CD4-positive, alpha-beta T cell treated with Interleukin-2 at 100 ng/mL for 4 hours (primary cell): ENCODE measurements at places on chromosomes 13 and 19.

DNA sequence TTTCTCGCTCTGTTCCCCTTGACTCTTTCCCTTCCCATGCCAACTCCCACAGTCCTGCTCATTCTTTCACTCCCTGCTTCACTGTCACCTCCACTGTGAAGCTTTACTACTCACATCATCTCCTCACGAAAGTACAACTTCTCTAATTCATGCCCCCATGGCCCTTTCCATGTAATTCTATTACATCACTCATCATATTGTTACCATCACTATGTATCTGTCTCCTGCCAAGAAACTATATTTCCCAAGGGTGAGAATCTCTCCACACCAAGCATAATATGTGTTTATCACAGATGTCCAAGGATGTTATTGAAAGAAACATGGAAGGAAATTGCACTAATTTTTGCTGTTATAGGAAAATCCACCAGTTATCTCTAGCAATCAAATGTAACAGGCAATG, 37.2 kb upstream of the LRCH1 start:
- no peak for DNase-seq

GRCh38 chr13:75685239-75685697, 49.1 kb downstream of the LMO7 start:
- DNase-seq, result no peak

DNA sequence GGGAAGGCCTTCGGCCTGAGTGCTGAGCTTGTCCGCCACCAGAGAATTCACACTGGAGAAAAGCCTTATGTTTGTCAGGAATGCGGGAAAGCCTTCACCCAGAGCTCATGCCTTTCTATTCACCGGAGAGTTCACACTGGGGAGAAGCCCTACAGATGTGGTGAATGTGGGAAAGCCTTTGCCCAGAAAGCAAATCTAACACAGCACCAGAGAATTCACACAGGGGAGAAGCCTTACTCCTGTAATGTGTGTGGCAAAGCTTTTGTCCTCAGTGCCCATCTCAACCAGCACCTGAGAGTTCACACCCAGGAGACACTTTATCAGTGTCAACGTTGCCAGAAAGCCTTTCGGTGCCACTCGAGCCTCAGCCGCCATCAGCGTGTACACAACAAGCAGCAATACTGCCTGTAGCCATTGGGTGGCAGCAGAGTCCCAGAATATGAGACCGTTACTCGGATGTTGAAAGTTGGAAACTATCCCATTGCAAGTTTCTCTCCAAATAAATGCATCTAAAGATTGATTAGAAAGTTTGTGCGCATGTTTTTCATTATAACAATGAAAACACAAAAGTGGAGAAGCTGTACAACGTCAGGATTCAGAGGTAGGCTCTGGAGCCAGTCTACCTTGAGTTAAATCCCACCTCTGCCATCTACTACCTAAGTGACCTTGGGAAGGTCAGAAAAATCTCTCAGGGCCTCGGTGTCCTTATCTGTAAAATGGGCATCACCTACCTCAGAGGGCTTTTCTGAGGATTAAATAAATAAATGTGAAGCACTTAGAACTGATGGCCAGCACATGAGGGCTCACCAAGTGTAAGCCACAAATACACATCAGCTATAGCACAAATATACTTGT, 21.1 kb downstream of the ZNF473 start:
- DNase-seq, result peak; percentile 69

- peak; percentile 47 for DNase-seq
These were observed 265.9 kb downstream of the MYO16 start for GRCh38 chr13:108895220-108895704.

- no peak for DNase-seq
These were observed 22.6 kb downstream of the POLR1D start for GRCh38 chr13:27644302-27644701.

- DNase-seq, result no peak
These were observed 614.4 kb downstream of the GPC5 start for GRCh38 chr13:92012787-92013186.

DNA sequence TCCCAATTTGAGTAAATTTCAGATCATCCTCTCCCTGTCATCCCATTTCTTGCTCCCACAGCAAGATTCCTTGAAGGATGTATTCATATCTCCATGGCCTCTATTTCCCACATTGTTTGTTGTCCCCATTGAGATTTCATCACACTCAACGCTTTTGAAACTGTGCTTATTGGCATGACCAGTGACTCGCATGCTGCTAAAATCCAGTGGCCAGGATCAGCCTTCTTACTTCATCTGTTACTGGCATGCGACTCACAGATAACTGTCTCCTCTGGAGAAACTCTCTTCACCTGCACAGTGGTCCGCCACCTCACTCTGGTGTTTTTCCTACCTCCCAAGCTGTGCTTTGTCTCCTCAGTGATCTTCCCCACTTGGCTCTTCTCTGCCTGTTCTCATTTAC, 95.8 kb downstream of the WASF3 start:
- no peak for DNase-seq

GRCh38 chr13:68232351-68233130, 1002.4 kb upstream of the PCDH9 start:
- DNase-seq, result no peak

DNA sequence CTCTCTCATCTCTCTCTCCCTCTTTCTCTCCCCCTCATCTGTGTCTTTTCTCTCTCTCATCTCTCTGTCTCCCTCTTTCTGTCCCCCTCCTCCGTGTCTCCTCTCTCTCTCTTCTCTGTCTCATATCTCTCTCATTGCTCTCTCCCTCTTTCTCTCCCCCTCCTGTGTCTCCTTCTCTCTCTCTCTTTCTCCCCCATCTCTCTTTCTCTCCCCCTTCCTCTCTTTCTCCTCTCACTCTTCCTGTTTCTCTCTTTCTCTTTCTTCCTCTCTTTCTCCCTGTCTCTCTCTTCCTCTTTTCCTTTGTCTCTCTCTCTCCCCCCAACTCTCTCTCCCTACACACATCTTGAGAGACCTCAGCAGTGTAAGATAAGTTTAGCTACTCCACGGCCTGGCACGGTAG, 4.9 kb upstream of the RDH13 start:
- DNase-seq, result no peak

DNA sequence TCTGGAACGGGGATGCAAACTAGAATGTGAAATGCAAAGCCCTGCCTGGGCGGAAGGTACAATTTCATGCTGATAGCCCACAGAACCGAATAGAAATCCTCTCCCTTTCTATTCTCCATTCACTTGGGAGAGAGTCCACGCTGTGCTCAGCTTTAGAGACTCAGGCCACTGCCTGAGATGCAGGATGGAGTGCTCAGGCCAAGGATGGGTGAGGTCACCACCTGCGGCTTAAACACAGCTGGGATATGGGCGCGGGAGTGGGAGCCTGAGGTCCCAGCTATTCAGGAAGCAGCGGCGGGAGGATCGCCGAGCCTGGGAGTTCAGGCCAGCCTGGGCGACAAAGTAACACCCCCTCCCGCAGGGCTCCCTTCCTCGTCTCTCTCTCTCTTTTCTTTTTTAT, 446 bp upstream of the ZNF83 start:
- no peak for DNase-seq

DNA sequence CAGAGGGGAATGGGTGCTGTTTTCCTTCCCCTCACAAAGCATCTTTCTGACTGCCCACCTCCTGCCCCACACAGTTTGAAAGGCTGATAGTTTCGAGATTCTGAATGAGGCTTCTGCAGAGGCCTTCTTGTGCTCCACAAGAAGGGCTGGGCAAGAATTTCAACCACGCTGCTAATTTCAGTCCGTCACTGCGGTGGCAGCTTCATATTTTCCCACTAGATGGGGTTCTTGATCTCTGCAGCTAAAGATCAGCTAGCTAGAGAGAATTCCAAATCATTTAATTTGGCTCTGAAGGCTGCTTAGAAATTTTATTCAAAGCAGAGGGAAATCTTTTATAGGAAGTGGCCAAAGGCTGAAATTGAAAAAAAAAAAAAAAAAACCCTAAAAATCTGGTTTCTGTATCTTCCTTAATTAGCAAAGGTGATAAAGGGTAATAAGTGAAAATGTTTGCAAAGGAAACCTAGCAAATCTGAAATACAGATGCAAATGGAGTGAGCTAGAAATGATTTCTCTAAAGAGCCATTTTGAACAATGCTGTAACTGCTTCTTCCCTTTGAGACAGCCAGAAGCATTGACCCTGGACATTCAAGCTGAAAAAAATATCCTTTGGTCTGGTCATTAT, 38.0 kb upstream of the C13orf42 start:
- DNase-seq, result no peak

GRCh38 chr19:7605490-7606222, 10.0 kb downstream of the CAMSAP3 start:
- no peak for DNase-seq

DNA sequence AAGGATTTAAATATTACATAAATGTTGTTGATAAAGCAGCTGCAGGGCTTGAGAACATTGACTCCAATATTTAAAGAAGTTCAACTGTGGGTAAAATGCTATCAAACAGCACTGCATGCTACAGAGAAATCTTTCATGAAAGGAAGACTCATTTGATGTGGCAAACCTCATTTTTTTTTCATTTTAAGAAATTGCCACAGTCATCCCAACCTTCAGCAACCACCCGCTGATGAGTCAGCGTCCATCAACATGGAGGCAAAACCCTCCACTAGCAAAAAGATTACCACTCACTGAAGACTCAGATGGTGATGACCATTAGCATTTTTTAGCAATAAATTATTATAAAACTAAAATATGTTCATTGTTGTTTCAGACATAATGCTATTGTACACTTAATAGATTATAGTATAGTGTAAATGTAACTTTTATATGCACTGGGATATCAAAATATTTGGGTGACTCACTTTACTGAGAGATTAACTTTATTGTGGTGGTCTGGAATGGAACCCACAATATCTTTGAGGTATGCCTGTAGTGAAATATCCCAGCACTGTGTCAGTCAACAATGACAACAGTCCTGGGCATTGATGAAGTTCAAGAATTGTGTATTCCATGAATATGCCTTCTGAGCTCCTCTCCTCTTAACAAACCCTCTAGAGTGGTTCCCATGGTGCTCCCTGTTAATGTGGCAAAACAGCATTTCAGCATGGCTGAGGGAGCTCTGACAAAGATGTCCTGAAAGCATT, 52.4 kb upstream of the SOX21 start:
- no peak for DNase-seq

DNA sequence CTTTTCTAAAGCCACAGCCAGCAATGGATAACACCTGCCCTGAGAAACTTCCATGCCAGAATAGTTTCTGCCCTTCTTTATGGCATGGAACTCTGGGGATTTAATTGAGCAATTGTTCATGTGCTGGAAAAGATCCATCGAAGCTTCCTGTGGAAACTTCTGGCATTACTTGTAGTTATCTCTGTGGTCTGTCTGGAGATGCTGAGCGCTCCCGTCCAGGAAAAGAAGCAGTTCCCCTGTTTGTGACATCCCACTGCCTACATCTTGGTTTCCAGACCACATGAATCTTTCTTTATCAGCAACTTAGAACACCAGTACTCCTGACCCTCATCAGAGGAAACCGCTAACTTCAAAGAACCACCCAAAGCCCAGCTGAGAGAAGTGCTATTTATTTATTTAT, 24.6 kb downstream of the FLT1 start:
- no peak for DNase-seq

DNA sequence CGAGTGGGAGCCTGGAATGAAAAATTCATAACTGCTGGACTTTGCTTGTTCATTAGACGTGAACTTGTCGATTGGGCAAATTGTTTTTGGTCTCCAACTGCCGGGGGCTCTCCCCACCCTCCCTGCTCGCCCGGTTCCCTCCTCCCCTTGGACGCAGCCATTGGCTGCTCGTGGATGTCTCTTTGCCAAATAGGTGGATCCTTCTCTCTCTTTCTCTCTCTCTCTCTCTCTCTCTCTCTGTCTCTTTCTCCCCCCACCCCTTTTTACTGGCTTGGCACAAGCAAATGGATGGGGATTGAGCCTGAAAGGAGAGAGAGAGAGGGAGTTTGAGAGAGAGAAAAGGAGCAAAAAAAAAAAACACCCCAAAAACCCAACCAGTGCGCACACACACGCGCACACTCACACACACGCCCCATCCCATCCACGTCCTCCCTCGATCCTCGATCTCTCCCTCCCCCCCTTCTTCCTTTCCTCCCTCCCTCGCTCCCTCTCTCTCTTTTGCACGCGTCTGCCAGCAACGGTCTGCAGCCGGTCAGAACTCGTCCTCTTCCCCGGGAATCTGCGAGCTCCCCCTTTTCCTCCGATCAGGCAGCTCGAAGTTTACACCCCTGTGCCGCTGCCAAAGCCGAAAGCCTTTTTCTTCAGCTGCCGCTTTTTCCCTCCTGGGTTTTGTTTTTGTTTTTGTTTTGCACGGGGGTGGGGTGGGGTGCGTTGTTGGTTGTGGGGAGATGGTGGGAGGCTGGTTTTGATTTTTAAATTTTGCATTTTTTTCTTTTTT, 27.8 kb downstream of the NFIX start:
- DNase-seq, result no peak

DNA sequence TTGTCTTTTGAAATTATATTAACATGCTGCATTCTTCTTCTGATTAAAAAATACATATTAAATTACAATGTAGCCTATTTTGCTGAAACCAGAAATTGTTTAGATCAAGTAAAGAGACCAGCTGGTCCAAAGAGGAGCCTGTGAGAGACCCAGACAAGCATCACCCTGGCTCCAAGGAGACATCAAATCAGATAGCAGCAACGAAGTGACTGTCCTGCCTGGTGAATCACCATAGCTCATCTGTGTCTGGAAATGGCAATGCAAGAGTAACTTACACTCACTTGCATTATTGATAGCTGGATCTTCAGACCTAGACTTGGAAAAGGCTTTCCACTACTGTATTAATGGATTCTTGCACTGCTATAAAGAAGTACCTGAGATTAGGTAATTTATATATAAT, 169.1 kb downstream of the KCTD12 start:
- DNase-seq, result no peak

DNA sequence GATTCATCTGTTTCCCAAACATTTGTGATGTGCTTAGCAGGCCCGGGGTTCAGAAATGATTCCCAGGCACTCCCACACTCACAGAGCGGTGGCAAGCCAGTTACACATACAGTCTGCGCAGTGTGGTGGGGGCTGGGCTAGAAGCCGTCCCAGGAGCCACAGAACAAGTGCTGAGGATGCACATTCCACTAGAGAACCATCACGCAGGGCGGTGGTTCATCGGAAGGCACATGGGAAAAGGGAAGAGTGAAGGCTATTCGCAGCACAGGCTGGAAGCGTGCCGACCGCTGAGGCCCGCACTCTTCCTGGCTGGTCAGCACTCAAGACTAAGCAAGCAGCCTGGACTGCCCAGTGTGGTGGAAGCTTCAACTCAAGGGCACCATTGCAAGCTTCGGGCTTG, 126.3 kb upstream of the SLC7A1 start:
- DNase-seq, result no peak

GRCh38 chr19:50925734-50926133, 14.5 kb upstream of the KLK4 start:
- no peak for DNase-seq

GRCh38 chr19:41421314-41421713, 5.9 kb downstream of the B3GNT8 start:
- DNase-seq, result no peak

- DNase-seq, result no peak
These were observed 62.6 kb downstream of the DCLK1 start for GRCh38 chr13:36068566-36068965.

DNA sequence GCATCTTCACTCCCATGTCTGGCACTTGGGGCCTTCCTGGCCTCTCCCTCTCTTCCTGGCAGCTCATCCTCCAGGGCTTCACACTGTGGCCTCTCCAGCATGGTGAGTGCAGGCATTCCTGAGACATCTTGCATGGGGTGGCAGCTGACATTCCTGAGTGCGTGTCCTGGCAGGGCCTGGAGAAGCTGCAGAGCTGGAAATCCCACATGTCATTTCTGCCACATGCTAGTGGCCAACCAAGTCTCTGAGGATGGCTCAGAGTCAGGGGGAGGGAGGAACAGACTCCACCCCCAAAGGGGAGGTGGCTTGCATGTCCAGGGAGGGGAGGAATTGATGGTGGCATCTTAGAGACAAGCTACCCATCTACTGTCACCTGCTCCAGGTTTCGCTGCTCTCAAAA, 41.6 kb upstream of the AMER2 start:
- DNase-seq, result no peak
